ENCODE measurements at places on chromosomes 7 and 10. TPM values are rescaled to one million over a fixed set of nuclear protein-coding genes. Genes with fewer than 3 reads are reported as not detected.

The ITPRID1 gene
- polyA plus RNA-seq, result not detected

The PCDH15 gene
- polyA plus RNA-seq, result 1.5 TPM

The WNT8B gene
- polyA plus RNA-seq, result 0.60 TPM

The ASB10 gene
- polyA plus RNA-seq, result 0.22 TPM

The DPP6 gene
- 6.9 TPM for polyA plus RNA-seq

Data from kidney (tissue), 22 donors.